ENCODE measurements at places on chromosomes 7 and 10. TPM values are rescaled to one million over a fixed set of nuclear protein-coding genes. Genes with fewer than 3 reads are reported as not detected.

Gene CHAT
- total RNA-seq: not detected

Gene SNCG
- total RNA-seq: 10.6 TPM

Gene MCM7
- total RNA-seq: 130 TPM

Gene TMEM236
- total RNA-seq: not detected

Gene LRRTM3
- under 0.01 TPM for total RNA-seq

Gene SLC16A9
- 0.18 TPM for total RNA-seq

Gene LIPF
- not detected for total RNA-seq

Gene TBC1D12
- total RNA-seq: 5.4 TPM

Gene ACSM6
- total RNA-seq: not detected

Gene OR2A42
- not detected for total RNA-seq

Gene MNX1
- not detected for total RNA-seq

Gene LRRC61
- not detected for total RNA-seq

Gene IL2RA
- not detected for total RNA-seq

Gene UPF2
- 14.3 TPM for total RNA-seq

Gene RAPGEF5
- 0.28 TPM for total RNA-seq

Gene DCLRE1C
- 8.1 TPM for total RNA-seq

Gene H2BK1
- not detected for total RNA-seq

Gene CTAGE8
- not detected for total RNA-seq

Gene TRPV5
- not detected for total RNA-seq

Gene PRPS1L1
- not detected for total RNA-seq

Gene NODAL
- not detected for total RNA-seq

Gene SEMA3D
- 10.8 TPM for total RNA-seq

Gene INHBA
- 133 TPM for total RNA-seq

Gene BMPER
- 7.5 TPM for total RNA-seq

Gene ITGB8
- total RNA-seq: 10.8 TPM

Gene RHOBTB1
- total RNA-seq: 18.9 TPM

Gene PAPOLB
- under 0.01 TPM for total RNA-seq

Gene SFRP4
- total RNA-seq: not detected

Gene ASAH2
- 0.18 TPM for total RNA-seq

Gene MEOX2
- under 0.01 TPM for total RNA-seq

Gene PARD3
- 37.5 TPM for total RNA-seq

Gene ZNF467
- not detected for total RNA-seq

Gene MUC3A
- not detected for total RNA-seq

Gene PTPRE
- 0.56 TPM for total RNA-seq

Gene LIPK
- not detected for total RNA-seq

Data from IMR-90 (cell line).